ENCODE measurements at places on chromosomes 7 and 10.

GRCh38 chr10:11679946-11680345, 62.2 kb upstream of the ECHDC3 start:
- no peak for DNase-seq

GRCh38 chr7:74061840-74062539, 21.6 kb upstream of the LIMK1 start:
- peak; percentile 93 for DNase-seq

- DNase-seq, result no peak
These were observed 917.0 kb downstream of the TYW1 start for GRCh38 chr7:67913604-67914003.

DNA sequence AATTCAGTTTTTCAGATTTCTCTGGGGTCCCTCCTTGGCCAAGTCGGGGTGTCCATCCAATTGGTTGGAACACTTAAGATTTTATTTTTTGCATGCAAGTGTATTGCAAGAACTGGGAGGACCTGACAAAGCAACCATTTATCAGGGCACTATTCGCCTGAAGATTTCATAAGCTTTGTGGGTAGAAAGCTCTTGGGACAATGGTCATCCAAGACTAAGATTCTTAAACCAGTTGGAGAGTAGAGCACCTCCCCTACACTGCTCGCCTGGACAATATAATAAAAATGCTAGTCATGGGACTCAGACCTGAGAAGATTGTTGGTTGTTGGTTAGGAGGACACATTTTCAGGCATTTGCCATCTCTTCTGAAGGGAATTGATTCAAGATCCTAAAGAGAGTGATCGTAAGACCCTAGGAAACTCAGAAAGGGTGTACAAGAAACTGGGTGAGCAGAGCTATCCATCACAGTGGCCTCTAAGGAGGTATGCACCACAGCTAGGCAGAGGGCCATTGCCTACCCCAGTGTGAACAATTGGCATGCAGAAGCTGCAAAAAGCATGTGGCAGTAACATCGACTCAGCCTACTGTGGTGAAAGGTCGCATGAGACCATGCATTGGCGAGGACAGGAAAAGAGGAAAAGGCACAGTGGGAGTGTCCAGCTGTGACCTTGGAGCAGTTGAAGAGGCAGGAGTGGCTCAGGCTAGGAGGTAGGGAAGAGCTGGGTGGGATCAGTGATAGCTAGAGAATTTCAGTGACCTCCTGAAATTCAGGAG, 1235.3 kb upstream of the AUTS2 start:
- DNase-seq, result no peak

DNA sequence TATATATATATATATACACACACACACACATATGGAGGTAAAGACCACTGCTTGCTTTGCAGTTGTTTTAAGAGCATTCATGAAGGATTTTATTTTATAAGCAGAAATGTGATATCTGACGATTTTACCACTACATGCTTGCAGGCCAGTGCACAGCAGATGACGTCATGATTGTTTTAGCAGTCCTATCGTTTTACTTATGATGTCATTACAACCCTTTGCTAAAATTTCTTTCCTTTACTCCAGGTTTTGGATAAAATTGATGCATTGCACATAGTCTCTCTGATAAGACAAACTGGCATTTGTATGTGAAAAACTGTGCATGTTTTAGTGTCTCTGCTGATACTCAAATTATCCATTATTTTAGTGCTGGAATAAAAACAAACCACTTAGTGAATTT, 9.2 kb downstream of the EGFR start:
- no peak for DNase-seq

Data from mesenchymal stem cell (in vitro differentiated cells and primary cell).